ENCODE measurements at places on chromosomes 2 and 18.

DNA sequence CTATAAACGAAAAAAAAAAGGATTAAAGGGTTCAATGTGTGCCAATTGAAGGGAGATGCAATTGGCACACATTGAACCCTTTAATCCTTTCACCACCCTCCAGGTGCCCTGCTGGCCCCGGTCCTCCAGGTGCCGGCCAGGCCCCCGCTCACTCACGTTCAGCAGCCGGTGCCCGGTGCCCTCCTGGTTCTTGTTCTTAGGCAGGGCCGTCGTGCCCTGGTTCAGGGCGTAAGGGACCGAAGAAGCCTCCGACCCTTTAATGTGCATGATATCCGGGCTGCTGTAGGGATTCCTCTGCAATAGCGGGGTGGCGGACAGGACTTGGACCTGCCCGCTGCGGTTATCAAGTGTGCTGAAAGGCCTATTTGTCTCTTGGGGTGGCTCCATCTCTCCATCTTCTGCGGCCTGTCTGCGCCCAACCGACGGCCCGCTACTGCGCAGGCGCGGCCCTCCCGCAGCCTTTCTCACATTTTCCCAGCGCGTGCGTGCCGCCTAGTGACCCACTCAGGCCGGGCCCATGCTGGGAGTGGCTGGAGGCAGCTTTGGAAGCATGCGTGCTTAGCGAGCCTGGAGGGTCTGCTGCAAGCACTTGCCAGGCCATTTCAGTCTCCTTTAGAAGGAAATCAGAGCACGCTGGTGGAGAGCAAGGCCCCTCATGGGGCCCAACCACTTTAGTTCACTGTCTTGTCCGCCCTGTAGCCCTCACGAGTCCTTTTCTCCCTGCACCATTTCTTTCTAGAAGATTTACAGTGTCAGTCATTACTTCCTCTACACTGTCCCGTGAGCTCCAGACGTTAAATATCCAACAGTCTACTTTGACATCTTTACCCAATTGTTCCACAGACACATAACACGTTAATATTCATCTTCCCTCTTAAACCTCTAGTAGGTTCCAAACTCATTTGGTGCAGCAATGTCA lies 24.3 kb downstream of the TMEM237 start:
- DNase-seq: peak; percentile 95
- H3K36me3 ChIP-seq: peaks cover 5% of the 10 kb centered on the region
- peaks cover 26% of the 10 kb centered on the region for H3K4me1 ChIP-seq
- H3K27me3 ChIP-seq: no peaks in the 10 kb centered on the region
- peak overlapping the region; percentile 50 for H3K27ac ChIP-seq

GRCh38 chr2:66569974-66570373 lies 135.0 kb downstream of the MEIS1 start:
- H3K27me3 ChIP-seq: no peaks in the 10 kb centered on the region
- H3K4me3 ChIP-seq: no peak overlapping the region
- H3K27ac ChIP-seq: no peak overlapping the region
- H3K36me3 ChIP-seq: no peaks in the 10 kb centered on the region

GRCh38 chr2:182625814-182626213 lies 90.2 kb upstream of the DNAJC10 start:
- no peak overlapping the region for H3K4me3 ChIP-seq
- no peaks in the 10 kb centered on the region for H3K4me1 ChIP-seq
- no peak for DNase-seq
- H3K27me3 ChIP-seq: no peaks in the 10 kb centered on the region

- no peak overlapping the region for H3K27ac ChIP-seq
- no peaks in the 10 kb centered on the region for H3K36me3 ChIP-seq
- H3K4me1 ChIP-seq: no peaks in the 10 kb centered on the region
- H3K4me3 ChIP-seq: no peak overlapping the region
Measured at GRCh38 chr2:33634261-33634910, 35.3 kb upstream of the FAM98A start.

DNA sequence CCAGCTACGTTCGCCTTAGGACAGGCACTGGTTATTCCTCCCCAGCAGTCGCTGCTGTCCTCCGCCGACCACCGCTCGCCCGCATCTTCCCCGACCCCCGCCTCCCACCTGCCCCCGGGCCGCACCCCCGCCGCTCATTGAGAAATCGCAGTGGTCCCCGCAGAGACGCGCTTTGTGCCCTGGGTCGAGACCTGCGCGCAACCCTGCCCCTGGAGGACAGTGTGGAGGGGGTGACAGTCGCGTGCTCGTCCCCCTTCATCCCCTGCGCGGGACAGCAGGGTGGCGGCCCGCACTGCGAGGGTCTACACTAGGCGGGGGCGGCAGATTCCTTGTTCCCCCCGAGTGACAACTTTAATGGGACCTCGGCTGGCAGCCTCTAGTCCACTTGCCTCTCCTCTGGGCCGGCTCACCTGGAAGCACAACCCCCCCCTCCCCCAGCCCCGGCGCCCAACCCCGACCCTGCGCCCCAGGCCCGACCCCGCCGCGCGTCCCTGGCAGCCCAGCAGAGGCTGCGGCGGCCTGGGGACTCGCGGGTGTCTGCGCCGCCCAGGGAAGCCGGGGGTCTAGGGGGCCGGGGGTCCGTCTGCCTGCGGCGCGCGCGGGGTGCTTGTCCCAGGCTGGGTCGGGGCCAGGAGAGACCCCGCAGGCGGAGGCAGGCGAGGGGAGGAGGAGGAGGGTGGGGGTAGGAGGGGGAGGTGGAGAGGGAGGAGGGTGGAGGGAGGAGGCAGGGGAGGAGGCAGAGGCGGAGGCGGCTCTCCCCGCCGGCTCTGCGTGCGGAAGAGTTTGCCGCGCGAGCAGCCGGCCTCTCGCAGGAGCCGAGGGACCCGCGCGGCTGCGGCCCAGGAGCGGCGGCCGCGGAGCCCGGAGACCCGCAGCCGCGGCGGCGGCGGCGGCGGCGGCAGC lies at the start of gene NPAS2:
TSS of gene NPAS2 (plus strand) at position 770 of the 903 bp plus-strand sequence. CDS start 84,616 bp downstream, outside the sequence.
- H3K4me1 ChIP-seq: peaks cover 15% of the 10 kb centered on the region
- no peaks in the 10 kb centered on the region for H3K36me3 ChIP-seq
- H3K27ac ChIP-seq: peak within 1 kb of the TSS; percentile 63
- peak; percentile 93 for DNase-seq

GRCh38 chr2:211033765-211034164 lies 477.4 kb downstream of the CPS1 start:
- DNase-seq: peak; percentile 52
- no peaks in the 10 kb centered on the region for H3K27me3 ChIP-seq
- H3K4me3 ChIP-seq: no peak overlapping the region
- H3K27ac ChIP-seq: no peak overlapping the region

- H3K4me3 ChIP-seq: no peak overlapping the region
- no peak for DNase-seq
- H3K36me3 ChIP-seq: no peaks in the 10 kb centered on the region
- H3K27me3 ChIP-seq: peaks cover 5% of the 10 kb centered on the region
Measured at GRCh38 chr2:118374974-118375755, 286.9 kb downstream of the INSIG2 start.

DNA sequence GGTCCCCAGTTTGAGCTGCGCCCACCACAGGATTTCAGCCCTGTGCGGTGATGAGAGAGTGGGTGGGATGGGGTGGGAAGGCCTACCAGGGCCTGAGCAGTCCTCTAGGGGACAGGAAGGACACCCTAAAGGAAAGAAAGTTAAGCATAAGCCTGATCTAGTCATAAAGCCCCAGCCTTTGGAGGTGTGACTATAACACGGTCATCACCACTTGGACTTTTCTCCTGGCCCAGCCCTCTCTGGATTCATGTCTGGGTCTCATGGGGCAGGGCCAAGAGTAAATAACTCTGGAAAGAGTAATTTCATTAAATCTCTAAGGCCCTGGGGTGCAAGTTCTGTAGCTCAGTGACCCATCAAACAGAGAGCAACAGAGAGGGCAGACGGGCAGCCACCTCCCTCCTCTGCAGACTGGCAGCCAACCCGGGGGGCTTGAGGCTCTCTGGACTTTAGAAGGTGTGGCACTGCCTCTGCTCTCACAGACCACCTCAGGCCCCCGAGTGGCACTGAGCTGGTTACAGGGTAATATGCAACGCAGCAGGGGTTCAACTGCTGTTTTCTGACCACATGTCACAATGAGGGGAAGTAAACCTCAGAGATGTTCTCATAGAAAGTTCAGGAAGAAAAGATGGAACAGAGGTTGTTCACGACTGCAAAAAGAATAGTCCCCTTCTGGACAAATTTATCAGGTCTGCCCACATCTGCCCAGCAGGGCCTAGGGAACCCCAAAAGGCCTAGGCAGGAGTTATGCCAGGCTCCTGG lies 41.5 kb downstream of the TGFA start:
- H3K36me3 ChIP-seq: no peaks in the 10 kb centered on the region
- H3K27ac ChIP-seq: no peak overlapping the region
- no peak for DNase-seq

DNA sequence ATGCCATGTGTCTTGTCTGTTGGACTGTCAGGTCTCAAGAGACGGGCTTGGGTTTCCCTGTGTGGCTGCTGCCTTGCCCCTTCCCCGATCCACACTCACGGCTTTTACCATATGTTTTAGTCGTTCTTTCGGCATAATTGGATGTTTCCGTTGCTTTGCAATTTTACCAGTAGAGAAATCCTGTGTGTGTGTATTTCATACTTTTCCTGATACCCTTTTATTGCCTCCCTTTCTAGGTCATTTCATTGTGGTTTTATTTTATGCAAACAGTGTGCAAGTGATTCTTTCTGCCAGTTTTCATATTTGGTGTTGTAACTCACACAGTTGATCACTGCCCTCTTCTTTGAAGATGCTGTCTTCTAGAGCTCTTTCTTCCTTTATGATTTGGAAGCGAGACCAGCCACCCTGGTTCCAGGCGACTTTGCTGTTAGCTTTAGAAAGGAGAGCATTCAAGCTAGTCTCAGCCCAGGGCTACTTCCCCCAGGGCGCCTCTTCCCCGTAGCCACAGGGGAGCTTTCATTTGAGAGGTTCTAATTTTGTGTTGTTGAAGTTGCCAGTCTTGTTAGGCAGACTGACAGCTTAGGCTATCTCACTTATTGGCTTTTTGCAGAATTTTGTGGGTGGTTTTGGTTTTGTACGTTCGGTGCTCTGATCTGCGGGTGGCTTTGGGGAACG lies 17.0 kb downstream of the SH3BP4 start:
- peak overlapping the region; percentile 79 for H3K27ac ChIP-seq
- H3K27me3 ChIP-seq: no peaks in the 10 kb centered on the region
- DNase-seq: peak; percentile 14
- peaks cover 33% of the 10 kb centered on the region for H3K36me3 ChIP-seq
- peaks cover 75% of the 10 kb centered on the region for H3K4me1 ChIP-seq

- peaks cover 20% of the 10 kb centered on the region for H3K4me1 ChIP-seq
- no peaks in the 10 kb centered on the region for H3K27me3 ChIP-seq
- H3K4me3 ChIP-seq: no peak overlapping the region
- DNase-seq: peak; percentile 8
- H3K36me3 ChIP-seq: no peaks in the 10 kb centered on the region
Measured at GRCh38 chr2:38214209-38214717, 138.3 kb upstream of the CYP1B1 start.

DNA sequence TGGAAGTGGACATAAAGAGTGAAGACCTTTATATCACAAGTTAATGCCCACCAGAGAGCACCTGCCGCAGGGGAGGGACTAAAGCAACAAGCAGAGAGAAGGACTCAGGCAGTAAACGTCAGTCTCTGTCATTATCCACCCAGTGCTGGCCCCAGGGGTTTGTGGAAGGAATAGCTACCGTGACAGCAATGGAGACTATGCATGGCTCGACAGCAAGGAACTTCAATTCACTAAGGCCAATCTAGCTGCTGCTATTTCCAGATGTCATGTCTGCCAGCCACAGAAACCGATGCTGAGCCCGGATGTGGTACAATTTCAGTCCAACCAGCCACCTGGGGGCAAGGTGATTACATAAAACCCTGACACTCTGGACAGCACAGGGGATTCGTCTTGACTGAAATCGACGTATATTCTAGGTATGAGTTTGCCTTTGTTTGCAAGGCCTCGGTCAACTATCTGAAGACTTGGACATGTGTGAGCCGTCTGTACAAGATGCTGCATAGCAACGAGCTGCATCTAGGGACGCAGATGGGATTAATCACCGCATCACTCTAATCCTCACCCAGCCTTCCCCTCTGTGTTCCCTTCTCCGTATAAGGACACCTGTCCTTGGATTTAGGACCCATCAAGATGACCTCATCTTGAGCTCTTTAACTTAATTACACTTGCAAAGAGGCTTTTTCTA lies 154.1 kb upstream of the SH3BP4 start:
- DNase-seq: no peak
- H3K27me3 ChIP-seq: no peaks in the 10 kb centered on the region
- peaks cover 14% of the 10 kb centered on the region for H3K4me1 ChIP-seq
- no peak overlapping the region for H3K4me3 ChIP-seq
- no peak overlapping the region for H3K27ac ChIP-seq
- no peaks in the 10 kb centered on the region for H3K36me3 ChIP-seq

- peaks cover 6% of the 10 kb centered on the region for H3K4me1 ChIP-seq
- no peak for DNase-seq
- no peak overlapping the region for H3K4me3 ChIP-seq
- no peak overlapping the region for H3K27ac ChIP-seq
- no peaks in the 10 kb centered on the region for H3K27me3 ChIP-seq
Measured at GRCh38 chr2:196409376-196409775, 230.1 kb upstream of the CCDC150 start.

DNA sequence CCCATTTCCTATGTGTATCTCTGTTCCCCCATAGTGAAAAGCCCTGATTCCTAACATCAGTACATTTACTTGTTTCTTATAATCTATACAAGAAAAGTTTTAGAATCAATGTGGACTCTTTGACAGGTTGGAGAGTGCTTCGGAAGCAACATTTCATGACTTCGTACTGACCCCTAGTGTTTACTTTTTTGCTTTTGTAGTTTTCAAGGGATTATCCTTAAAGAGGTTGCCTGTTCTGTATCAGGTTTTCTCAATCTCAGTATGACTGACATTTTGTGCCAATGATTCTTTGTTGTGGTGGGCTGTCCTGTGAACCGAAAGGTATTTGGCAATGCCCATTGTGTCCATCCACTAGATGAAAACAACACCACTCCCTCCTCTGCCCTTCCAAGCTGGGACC lies 43.3 kb upstream of the SERPINB2 start:
- no peaks in the 10 kb centered on the region for H3K36me3 ChIP-seq
- H3K4me3 ChIP-seq: no peak overlapping the region
- peaks cover 13% of the 10 kb centered on the region for H3K27me3 ChIP-seq
- DNase-seq: peak; percentile 35
- no peak overlapping the region for H3K27ac ChIP-seq
- no peaks in the 10 kb centered on the region for H3K4me1 ChIP-seq

- H3K36me3 ChIP-seq: no peaks in the 10 kb centered on the region
- no peak for DNase-seq
- H3K27ac ChIP-seq: no peak overlapping the region
- no peak overlapping the region for H3K4me3 ChIP-seq
- H3K4me1 ChIP-seq: no peaks in the 10 kb centered on the region
Measured at GRCh38 chr2:225171350-225171749, 129.1 kb upstream of the DOCK10 start.
